ENCODE measurements at places on chromosomes 3 and 15.

DNA sequence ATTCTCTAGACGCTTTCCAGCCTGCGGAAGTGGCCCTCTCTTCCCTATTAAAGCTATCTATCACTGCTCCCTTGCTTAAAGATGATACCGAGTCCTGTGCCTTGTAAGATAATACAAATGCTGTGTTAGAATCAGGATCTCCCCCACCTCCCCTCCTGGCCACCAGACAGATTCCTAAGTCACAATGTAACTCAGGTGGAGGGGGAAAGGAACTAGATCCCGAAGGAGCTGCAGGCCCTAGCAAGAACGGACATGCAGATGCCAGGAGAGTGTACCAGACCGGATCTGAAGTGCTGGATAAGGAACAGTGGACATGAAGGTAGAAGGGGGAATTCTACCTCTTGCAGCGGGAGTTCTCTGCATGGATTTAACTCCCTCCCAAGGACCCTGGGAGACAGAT lies 230.7 kb upstream of the LYSMD4 start:
- DNase-seq, result no peak

- peak; percentile 30 for DNase-seq
Measured at GRCh38 chr3:39177708-39178332, 14.6 kb downstream of the XIRP1 start.

- DNase-seq, result no peak
Measured at GRCh38 chr3:179091113-179091512, 19.5 kb upstream of the ZMAT3 start.

DNA sequence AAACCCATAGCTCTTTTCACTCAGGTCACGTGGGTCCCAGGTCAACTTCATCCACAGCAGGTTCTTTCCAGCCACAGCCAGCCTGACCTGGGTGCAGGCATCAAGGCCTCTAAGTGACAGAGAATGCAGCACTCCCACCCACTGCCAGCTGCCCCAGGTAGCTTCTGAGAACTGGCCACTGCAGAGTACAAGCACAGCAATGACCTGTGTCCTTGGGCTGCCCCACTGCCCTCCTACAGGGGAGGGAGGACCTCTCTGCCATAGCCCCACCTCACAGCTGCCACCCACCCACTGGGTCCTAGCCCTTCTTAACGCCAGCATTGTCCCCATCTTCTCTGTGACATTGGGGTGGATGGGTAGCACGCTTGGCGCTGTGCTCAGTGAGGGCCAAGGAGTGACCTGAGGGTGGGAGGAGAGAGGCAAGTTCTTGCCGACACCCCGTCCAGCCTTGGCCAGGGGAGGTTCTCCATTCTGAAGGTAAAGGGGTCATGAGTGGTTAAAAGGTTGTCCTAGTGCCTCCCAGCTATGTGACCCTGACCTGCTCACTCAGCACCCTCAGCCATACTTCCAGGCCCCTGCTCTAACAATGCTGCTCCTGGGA lies 12.4 kb downstream of the CISH start:
- no peak for DNase-seq

- no peak for DNase-seq
Measured at GRCh38 chr3:170240671-170241070, 18.4 kb downstream of the PRKCI start.

DNA sequence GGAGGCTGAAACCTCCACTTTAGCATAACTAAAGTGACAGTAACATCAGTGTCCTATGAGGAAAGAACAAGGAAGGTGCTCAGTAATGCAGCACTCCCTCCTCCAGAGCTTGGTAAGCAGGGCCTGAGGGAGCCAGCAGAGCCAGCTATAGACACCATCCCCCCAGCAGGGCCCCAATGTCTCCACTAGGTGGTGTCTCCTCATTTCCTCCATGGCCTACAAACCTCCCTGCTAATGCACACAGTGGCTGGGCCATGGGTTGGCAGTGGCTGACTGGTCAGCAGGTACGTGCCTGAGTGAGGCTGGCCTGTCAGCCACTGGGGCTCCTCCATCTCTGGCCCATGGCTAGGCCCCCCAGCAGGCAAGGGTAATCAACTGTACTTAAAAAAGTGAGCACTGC lies 13.6 kb downstream of the MRPS25 start:
- no peak for DNase-seq

GRCh38 chr3:50524746-50525145 lies 21.3 kb upstream of the CACNA2D2 start:
- no peak for DNase-seq

DNA sequence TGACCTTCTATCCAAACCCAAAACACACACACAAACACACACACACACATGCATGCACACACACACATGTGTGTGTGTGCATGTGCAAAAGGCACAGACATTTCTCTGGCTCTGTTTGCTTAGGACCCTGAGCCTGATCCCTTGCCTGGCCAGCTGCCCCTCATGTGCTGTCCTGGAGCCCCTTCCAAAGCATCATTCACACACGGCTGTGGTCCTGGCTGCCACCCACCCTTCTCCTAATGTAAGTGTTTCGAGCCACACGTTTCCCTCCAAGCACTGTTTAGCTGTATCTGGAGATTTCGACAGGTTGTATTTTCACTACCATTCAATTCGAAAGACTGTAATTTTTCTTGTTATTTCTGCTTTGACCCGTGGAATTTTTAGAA lies 45.8 kb upstream of the KLF13 start:
- DNase-seq, result no peak

DNA sequence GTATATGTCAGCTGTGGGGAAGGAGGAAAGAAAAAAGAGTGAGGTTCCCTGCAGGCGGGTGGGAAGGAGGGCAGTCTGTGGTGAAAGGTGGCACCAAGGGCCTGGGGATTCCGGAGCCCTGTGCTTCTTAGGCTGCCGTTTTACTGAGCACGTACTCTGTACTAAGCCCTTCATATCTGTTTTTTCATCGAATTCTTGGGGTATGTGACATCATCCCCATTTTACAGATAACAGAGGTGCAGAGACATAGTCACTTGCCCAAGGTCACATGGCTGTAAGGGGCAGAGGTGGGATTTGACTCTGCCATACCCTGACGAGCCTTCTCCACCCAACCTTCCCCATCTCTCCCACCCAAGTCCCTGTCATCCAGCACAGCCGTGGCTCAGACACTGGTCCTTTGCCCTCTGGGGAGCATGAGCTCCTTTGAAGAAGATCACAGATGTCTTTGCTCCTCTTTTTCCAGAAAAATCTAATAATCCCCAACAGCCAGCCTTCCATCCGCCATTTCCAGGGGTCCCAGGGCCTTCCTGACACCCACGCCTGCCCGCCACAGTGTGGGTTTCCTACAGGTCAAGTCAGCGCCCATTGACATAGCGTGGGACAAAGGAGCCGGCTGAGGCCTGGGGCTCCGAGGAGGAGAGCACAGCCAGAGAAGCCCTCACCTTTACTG lies 24.2 kb downstream of the CYP11A1 start:
- DNase-seq, result no peak

DNA sequence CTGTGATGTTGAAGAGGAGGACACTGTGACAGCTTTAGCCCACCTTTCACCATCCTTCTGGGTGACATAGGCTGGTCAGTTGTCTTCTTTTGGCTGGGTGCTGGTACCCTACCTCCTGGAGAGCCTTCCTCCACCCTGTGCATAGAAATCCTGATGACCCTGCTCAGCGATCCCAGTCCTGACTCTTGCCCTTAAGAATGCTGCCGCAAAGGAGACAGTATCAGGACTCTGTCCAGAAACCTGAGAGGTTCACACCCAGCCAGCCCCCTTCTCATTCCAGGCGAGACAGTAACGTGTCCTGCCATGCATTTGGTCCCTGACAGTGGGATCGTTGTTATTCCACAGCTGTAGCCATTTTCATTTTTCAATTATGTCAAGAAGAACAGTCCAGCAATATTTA lies 312.8 kb upstream of the CHRM5 start:
- DNase-seq, result no peak

DNA sequence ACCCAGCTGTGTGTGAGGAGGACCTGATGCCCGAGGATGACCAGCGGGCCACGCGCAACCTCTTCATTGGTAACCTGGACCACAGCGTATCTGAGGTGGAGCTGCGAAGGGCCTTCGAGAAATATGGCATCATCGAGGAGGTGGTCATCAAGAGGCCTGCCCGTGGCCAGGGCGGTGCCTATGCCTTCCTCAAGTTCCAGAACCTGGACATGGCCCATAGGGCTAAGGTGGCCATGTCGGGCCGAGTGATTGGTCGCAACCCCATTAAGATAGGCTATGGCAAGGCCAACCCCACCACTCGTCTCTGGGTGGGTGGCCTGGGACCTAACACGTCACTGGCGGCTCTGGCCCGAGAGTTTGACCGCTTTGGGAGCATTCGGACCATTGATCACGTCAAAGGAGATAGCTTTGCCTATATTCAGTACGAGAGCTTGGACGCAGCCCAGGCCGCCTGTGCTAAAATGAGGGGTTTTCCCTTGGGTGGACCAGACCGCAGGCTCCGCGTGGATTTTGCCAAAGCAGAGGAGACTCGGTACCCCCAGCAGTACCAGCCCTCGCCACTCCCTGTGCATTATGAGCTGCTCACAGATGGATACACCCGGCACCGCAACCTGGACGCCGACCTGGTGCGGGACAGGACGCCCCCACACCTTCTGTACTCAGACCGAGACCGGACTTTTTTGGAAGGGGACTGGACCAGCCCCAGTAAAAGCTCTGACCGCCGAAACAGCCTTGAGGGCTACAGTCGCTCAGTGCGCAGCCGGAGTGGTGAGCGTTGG lies 1.5 kb downstream of the RBM15B start:
- DNase-seq, result no peak

DNA sequence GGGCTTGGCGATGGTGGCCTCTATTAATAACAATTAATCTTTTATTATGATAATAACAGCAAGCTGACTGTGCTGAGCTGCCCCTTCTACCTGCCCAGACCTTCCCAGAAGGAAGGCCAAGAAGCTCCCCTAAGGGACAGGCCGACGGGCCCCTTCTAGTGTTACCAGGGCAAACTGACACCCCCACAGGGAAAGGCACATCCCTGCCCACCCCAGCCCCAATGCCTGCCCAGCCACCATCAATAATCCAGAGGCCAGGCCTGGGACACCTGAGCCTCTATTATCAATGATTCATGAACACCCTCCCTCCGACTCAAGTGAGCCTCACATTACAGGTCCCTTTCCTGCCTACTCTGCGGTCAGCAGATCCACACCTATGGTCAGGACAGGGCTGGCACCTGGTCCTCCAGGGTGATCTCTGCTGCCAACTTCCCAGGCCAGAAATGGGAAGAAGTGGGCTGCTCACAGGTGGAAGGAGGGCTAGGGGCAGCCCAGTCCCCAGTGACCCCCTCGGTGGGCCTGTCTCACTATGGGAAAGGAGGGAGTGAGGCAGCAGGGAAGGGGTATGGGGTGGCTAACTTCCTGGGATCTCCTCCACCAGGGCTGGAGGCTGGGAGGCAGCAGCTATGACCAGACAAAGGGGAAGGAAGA lies 1.8 kb downstream of the TWF2 start:
- no peak for DNase-seq

GRCh38 chr3:89320186-89320585 lies 212.8 kb downstream of the EPHA3 start:
- DNase-seq, result no peak

- DNase-seq, result no peak
Measured at GRCh38 chr3:46838301-46838700, 24.9 kb downstream of the MYL3 start.

- DNase-seq, result no peak
Measured at GRCh38 chr3:100002599-100003350, 111.5 kb downstream of the FILIP1L start.

- DNase-seq, result no peak
Measured at GRCh38 chr3:42638339-42638842, 15.1 kb upstream of the ZBTB47 start.

DNA sequence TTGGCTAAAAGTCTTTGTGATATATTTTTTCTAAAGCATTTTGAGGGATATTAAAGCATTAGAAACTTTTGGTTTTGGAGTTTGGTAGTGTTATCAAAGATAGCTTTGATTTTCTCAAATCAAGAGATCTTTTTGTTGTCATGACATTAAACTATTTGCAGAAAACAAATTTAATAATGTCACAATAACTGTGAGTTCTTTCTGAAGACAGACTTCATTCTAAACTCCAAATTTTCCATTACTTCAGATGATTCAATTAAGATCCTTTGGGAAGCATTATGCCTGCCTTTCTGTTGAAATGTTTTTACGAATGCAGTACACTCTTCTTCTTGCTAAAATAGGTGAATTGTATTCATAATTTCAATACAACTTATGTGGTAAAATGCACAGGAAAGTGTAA lies 145.4 kb downstream of the ALCAM start:
- DNase-seq, result no peak

- DNase-seq, result no peak
Measured at GRCh38 chr15:63565536-63566186, 31.5 kb upstream of the FBXL22 start.

DNA sequence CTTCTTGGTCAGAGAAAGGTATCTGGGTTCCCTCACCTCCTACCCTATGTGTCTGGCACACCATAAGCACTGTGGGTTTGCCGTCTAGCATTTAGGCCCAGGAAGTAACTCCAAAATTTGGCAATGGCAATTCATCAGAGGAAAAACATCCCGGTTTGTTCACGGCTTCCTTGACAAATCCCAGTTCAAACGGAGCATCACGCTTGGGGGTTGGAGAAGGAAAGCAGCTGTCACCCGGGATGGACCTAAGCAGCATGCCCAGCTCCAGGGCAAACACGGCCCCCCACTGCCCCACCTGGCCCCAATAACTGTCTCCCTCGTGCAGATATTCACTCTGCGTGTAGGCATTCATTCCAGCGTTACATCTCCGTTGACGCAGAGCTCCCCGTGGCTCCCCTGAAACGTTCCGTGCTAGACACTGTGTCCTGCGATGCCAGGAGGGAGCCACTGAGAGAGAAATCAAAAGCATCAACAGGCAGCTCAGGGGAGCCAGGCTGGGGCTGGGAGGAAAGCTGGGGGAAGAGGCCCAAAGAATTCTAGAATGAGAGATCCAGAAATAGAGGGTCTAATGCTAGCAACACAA lies 41.4 kb downstream of the NTRK3 start:
- DNase-seq, result no peak

DNA sequence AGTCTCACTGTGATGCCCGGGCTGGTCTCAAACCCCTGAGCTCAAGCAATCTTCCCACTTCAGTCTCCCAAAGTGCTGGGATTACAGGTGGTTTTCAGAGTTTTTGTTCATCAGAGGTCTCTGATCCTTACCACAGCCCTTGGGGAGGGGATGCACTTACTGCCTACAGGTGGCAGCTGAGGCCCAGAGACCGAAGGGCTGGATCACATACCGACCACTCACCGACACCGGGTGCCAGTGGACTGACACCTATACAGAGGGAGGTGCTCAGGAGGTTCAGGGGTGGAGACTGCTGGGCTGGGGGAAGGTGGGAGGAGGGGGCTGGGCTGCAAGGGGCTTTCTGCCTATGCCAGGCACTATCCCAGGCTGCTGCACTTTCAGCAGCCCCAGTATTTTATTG lies 19.5 kb downstream of the DUSP7 start:
- DNase-seq, result no peak

GRCh38 chr15:64566629-64567427 lies 106.5 kb downstream of the ZNF609 start:
- no peak for DNase-seq

- no peak for DNase-seq
Measured at GRCh38 chr3:36455406-36455805, 75.1 kb downstream of the STAC start.

All from NCI-H446 (cell line).